Stimulated activated CD4-positive, alpha-beta T cell treated with anti-CD3 and anti-CD28 coated beads, Interleukin-15, amount 100 ng/mL, for 24 hours (primary cell): ENCODE measurements at places on chromosomes 1 and 21.

- DNase-seq, result no peak
Observed at GRCh38 chr1:8902765-8903164, 24.3 kb upstream of the ENO1 start.

- DNase-seq, result no peak
Observed at GRCh38 chr1:41507110-41507720, 22.7 kb upstream of the EDN2 start.

DNA sequence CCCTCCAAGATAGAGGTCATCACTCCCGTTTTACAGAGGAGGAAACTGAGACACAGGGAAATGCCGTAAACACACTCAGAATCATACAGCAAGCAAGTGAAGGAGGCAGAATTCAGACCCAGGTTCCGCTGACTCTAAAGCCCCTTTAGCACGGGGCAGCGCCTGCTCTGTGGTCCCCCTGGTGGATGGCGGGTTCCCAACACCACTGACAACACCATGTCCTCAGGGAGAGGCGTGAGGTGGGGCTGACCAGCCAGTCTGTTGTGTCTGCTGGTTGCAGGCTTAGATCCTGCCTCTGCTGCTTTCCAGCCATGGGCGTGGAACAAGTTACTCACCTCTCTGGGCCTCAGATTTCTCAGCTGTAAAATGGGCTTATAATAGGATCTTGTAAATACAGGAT lies 617.3 kb downstream of the MATN1 start:
- DNase-seq, result peak; percentile 20

DNA sequence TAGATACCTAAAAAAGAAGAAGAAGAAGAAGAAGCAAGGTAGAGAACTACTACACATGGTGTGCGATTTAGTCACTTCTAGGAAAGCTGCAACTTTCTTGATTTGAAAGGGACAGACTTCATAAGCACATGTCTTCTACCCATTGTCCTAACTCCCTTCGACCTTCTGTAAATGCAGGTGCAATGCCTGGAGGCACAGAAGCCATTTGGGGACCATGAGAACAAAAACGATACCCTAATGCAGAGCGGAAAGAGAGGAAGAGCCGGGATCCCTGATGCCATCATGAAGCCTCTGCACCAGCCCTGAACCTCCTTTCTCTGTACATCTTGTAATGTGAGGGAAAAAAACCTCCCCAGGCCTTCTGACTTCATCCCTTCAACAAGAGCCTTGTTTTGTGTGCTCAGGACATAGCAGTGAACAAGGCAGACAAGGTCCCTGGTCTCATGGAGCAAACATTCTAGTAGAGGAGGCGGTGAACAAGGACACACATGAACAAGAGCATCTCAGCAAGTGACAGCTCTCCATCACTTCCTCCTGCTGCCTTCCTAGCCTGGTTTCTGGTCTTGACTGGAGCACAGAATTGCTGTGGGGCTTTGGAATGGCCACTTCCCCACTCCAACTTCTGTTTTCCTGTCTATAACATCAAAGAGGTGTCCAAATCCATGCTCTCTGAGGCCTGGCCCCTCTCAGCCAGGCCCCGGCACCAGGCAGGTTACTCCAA lies 5.5 kb upstream of the LAPTM5 start:
- no peak for DNase-seq

DNA sequence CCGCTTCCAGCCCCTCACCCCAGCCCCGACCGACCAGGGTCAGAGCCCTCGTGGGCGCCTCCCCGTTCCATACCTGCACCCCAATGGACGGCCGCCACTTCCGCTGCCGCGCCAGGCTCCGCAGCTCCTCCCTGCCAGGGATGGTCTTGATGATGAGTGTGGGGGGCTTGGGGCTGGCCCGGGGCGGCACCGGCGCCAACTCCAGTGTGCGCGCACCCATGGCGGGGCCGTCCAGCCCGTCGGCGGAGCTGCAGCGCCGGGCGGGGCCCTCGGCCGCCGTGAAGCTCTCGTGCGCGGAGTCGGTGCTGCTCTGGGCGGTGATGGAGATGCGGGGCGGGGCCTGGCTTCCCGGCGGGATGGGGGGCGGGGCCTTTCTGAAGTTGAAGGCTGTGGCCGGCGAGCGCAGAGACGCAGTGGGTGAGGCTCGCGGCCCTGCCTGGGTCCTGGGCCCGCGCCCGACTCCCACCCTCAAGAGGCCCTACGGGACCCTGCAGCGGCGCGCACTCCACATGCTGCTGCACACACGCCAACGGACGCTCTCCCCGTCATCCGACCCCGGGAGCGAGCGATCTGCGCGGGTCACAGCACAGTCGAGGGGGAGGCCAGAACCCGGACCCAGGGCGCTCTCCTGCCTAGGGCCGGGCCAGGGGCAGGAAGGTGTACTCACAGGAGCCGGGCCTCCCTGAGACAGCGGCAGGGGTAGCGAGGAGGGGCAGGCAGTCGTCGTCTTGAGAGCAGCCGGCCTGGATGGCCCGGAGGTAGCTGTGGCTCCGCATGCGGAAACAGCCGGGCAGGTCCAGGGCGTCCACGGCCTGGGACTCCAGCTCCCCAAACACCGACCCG lies 26.1 kb upstream of the SMIM12 start:
- DNase-seq, result peak; percentile 85

DNA sequence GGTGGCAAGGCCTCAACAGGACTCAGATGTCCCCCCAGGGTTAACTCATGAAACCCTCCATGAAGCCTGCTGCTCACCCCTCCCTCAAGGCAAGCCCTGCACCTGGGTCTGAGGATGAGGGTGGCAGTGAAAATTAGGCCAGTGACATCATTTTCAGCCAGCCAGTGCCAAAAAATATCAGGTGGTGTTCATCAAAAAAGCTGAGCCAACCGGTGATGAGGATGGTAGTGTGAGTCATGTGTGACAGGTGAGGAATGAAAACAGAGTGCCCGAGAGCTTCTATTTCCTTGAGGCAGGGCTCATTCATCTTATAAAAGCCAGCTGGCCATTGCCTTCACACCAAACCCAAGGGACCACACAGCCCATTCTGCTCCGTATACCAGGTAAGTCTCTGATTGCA lies at the start of gene SPRR1A:
TSS of gene SPRR1A (plus strand) at position 339 of the 400 bp plus-strand sequence. CDS start 1,150 bp downstream, outside the sequence.
- no peak for DNase-seq

DNA sequence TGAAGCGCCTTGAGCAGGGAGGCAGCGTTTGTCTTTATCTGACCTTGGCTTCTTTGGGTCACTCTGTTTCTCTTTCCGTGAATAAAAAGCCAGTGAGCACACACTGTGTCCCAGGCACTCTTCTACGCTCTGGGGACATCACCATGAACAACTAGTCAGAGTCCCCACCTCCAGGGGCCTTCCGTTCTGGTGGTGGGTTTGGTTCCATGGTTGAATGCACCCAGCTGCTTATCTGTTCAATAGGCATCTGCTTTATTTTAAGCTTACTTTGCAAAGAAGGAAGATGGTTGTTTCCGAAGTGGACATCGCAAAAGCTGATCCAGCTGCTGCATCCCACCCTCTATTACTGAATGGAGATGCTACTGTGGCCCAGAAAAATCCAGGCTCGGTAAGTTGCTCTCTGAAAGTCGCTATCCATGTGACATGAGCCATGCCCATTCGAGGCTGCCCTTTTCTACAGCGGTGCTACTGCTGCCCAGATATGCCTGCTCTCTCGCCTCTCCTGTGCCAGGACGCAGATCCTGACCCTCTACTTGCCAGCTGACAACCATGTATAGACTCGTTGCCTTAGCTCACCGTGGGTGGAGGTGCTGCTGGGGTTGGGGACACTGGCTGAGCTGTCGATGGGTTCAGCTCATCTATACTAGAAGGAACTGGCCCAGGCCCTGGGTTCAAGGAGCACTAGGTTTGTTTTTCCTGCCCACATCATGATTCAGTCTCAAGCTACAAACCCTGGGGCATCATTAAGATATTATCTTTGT lies 5.9 kb downstream of the MX1 start:
- no peak for DNase-seq

DNA sequence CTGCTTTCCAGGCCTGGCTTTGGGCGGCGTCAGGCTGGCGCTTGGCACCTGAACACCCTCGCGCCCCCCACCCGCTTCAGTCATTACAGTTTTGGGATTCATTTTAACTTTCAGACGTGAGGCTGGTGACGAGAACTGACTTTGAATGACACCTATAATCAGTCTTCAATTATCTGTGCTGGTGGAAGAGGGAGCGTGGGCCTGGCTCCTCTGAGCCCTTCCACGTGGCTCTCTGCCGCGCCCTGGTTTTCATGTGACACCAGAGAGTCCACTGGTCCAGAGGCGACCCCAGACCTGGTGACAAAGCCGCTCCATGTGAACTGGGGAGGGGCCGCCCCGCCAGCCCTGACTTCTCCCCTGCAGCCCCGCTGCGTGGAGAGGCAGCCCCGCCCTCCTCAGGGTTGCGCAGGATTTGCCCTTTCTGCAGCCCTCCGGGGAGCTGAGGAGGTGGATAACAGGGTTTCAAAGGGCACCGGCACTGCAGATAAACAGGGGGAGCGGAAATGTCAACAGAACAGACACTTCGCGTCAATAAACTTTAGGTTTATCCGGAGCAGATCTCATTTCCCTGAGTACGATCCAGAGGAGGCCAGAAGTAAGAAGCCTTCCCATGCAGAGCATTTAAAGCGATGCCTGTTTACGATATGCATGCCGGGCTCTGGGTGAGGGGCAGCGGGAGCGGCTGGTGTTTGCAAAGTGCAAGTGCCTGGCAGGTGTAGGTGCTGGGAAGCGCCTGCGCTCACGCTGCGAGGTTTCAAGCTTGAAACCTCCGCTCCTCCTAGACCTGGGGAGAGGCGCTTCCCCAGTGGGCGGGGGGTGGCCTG lies 56.4 kb downstream of the AJAP1 start:
- DNase-seq, result no peak

GRCh38 chr1:22184892-22185612 lies 42.2 kb upstream of the WNT4 start:
- no peak for DNase-seq

DNA sequence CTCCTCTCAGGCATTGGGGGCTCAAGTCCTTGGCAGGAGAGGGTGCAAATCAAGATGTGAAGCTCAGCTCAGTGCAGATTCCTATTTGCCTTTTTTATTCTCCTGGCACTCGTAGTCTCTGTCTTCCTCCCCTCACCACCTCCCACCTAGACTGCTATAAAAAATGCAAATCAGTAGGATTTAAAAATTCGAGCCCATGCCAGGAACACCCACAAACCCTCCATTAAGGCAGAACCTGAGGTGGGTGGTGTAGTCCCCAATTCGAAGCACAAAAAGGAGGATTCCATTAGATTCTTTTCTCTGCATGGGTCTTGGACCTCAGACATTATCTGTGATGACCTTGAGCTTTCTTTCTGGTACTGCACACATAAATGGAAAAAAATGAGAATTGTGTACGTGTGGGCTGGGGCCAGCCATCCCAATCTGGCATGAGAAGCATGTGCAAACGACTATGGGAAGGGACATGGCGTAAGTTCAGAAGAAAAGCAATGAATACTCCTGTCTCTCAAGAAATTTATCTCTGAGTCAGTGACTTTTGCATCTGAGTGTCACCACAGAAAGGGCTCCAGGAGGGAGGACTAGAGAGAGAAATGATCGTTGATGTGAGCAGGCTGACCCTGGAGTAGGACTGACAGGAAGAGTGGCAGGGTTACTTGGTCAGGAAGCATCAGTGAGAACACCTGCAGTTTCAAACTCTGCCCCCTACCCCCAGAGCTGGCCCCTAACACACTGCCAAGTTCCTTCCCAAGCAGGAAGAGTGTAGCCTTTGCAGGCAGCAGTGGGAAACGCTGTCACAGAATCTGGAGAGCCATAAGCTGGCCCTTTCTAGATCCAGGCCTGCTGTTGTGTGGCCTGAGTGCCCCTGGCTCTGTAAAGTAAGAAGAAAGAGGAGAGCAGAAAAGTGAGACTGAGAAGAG lies 1.7 kb downstream of the INKA2 start:
- no peak for DNase-seq

- no peak for DNase-seq
Observed at GRCh38 chr1:20308569-20308968, 17.9 kb downstream of the VWA5B1 start.

GRCh38 chr1:102002057-102002456 lies 5.3 kb upstream of the OLFM3 start:
- no peak for DNase-seq

GRCh38 chr1:201374364-201374763 lies 3.1 kb downstream of the TNNT2 start:
- no peak for DNase-seq

DNA sequence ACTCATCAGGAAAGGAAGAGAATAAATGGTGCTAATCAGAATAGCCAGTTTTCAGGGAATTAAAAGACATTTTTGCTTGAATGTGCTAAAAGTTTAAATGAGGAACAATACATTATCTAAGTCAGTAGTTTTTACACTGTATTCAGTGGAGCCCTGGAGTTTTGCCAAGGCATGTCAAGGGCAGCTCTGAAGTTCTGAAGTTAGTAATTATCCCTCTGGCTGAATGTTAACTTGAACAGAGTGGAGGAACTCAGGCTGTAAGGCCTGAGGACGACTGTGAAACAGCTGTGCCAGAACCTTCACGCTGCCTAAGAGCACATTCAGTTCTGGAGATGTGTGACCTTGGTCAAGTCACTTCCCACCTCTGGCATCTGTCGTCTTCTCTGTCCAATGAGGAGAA lies 68.1 kb downstream of the EDEM3 start:
- DNase-seq, result no peak

- no peak for DNase-seq
Observed at GRCh38 chr1:2495546-2495945, 19.5 kb downstream of the PLCH2 start.

DNA sequence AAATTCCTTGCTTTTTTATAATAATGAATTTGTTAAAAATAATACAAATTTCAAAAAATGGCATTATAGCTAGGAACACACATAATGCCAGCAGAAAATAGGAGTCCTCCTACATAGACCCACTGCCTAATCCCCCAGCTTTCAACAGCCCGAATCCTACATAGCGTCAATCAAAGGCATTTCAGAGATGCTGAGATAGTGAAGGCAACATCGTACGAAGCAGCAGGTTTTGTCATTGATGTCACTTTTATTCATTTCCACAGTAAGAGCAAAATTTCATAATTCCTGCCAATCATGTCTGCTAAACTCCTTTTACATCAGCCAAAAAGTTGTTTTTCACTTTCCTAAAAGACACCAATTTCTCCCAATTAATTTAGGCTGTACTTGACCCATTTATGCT lies 94.1 kb downstream of the GREM2 start:
- no peak for DNase-seq

DNA sequence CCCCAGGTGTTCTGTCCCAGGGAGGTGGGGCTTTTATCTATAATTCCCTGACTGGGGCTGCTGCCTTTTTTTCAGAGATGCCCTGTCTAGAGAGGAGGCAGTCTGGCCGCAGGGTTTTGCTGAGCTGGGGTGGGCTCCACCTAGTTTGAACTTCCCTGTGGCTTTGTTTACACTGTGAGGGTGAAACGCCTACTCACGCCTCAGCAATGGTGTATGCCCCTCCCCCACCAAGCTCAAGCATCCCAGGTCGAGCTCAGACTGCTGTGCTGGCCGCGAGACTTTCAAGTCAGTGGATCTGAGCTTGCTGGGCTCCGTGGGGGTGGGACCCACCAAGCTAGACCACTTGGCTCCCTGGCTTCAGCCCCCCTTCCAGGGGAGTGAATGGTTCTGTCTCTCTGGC lies 124.3 kb downstream of the CENPF start:
- DNase-seq, result no peak

DNA sequence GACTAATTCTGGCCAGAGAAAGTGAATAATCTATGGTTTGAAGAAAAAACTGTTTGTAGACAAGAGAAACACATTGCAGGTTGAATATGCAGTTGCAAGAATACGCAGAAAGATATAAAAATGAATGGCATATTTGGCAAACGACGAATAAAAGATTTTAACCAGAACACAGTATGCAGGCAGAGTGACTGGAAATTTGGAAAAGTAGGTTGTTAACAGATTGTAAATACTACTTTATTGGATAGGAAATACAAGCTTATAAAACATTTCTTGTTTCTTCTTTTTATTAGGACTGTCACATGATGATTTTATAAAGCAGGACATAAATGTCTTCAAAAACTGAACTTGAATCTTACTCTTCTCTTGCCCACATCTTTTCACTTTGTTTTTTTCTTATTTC lies 573.3 kb upstream of the PBX1 start:
- DNase-seq, result no peak
